ENCODE measurements at places on chromosomes 2 and 18.

GRCh38 chr2:151297882-151298281 lies 8.4 kb upstream of the NMI start:
- DNase-seq = no peak

DNA sequence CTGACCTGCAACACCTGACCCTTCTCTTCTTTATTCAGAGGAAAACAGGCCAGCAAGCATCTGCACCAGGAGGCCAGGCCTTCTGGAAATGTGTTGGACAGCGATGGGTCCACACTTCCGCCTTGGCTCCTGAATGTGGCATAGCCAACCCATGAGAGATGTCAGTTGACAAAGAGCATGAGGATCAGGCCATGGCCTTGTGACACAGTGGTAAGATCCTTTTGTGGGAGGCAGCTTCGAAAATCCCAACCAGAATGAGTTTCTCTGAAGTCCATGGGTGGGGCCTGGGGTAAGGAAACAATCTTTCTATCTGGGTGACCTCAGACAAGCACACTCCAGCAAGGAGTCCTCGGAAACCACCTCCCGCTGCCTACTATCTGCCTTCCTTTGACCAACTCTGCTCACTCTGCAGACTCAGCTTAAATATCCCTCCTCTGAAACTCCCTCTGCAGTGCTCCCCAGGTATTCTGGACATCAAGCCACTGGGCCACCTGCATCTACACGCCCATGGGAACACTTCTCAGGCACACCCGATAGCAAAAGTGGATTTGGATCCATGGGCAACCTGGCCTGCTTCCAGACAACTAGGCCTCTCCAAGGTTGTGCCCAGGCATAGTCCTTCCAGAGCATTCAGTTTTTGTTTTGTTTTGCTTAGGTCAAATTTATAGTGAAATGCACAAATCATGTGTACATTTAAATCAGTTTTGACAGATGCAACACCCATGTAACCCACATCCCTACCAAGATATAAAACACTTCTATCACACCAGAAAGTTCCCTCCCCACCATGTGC lies 3.6 kb upstream of the SH2D6 start:
- DNase-seq = no peak

GRCh38 chr2:25358836-25359235 lies 17.1 kb upstream of the DNMT3A start:
- no peak for DNase-seq

DNA sequence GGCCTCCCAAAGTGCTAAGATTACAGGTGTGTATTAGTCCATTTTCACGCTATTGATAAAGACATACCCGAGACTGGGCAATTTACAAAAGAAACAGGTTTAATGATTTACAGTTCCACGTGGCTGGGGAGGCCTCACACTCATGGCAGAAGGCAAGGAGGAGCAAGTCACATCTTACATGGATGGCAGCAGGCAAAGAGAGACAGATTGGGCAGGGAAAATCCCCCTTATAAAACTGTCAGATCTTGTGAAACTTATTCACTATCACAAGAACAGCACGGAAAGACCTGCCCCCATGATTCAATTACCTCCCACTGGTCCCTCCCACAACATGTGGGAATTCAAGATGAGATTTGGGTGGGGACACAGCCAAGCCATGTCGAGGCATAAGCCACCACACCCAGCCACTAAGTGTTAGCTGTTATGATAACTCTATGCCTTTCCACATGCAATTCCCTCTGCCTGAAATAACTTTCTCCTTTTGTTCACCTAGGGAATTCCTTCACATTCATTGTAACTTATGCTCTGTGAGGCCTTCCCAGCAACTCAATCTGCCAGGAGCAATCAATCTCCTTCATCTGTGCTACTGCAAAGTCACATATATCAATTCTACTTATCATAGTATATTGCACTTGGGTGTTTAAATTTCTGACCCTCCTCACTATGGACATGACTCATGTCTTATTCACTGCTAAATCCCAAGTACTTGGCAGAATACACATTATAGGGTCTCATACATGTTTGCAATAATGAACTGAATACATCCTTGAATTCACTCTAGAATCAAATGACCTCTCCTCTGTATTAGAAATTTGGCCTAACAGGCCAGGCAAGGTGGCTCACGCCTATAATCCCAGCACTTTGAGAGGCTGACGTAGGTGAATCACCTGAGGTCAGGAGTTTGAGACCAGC lies 7.4 kb downstream of the MCEE start:
- no peak for DNase-seq

DNA sequence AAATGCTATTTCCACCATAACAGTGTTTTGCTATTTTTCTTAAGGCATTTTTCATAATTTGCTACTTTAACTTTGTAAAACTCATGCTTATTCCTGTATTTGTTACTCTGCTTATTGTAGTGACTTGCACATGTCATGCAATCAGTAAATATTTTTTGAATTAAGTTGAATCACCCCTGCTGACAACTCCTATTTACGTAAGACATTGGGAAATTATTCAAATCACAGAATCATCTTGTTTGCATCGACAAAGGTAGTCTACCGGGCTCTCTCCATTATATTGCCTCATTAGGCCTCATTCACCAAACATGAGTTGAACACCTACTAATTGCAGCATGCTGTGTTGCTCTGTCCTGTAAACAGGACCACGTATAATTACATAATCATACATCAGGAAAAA lies 478.5 kb upstream of the ZEB2 start:
- DNase-seq = no peak

DNA sequence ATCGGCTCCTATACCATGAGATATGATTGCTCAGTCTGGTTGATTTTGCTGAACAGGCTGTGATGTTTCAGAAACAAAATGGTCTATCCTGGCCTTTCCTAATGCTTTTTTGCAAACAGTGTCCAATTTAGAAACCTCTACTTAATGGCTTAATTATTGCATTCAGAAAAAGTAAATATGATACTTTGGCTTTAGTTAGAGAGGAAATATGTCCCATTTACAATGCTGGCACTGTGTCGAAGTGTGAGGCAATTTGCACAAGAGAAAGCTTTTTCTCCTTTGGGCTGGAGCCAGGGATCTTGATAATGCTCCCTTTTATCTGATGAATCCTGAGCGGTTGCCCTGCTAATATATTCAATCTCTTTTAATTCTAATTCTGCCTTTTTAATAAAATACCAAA lies 418.9 kb downstream of the EPHA4 start:
- DNase-seq = no peak

GRCh38 chr18:74019864-74020263 lies 127.8 kb downstream of the FBXO15 start:
- no peak for DNase-seq

- DNase-seq = no peak
These were observed 15.1 kb upstream of the LDAH start for GRCh38 chr2:20838016-20838415.

DNA sequence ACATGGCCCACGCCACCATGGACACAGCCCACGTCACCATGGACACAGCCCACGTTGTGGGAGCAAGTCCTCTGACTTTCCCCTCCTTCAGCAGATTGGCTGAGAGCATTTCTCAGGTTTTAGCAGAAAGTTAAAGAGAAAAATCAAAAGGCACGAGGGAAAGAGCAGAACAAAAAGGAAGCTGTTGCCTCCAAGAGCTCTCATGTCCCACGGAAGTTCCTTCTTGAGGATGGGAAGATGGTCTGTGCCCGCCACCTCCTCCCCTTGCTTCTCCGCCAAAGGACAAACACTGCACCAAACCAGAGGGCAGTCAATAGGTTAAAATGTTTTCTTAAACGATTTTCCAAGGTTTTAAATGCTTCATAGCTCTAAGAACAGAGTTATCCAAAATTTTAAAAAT lies 148.4 kb downstream of the HDAC4 start:
- DNase-seq = no peak

DNA sequence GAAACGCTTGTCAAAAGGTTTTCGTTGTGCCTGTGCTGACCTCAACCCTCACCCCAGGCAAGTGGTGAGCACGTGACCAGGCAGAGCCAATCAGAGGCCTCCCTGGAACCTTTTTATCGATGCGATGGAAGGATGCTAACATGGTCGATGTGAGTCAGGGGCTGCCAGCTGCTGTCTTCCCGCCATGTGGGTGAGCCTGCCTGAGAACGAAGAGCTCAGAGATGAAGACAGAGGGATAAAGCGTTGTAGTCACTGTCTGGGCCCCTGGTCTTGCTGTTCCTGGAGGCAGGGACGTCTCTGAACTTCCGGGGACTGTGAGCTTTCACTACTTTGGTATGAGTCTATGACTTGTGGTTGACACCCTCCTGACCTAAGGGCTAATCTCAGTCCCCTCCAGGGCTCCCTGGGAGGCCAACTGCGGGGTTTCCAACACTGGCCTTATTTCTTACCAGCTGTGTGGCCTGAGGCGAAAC lies 18.6 kb downstream of the DNMT3A start:
- DNase-seq = peak; percentile 45

Measured in T-helper 2 cell treated with Interferon-gamma antibody and Interleukin-4, amounts not matched to agents 5 μg/mL and 100 μg/mL, for 36 hours (primary cell).